ENCODE measurements at places on chromosomes 5 and 9. TPM values are rescaled to one million over a fixed set of nuclear protein-coding genes. Genes with fewer than 3 reads are reported as not detected.

Gene EGR1
- 97.0 TPM for total RNA-seq

- no peak for DNase-seq
- H3K27me3 ChIP-seq = peaks cover 73% of the 10 kb centered on the region
- H3K27ac ChIP-seq = no peak overlapping the region
- H3K4me1 ChIP-seq = peaks cover 8% of the 10 kb centered on the region
- no peaks in the 10 kb centered on the region for H3K36me3 ChIP-seq
Measured at GRCh38 chr5:133757396-133757945, 145.1 kb upstream of the FSTL4 start.

GRCh38 chr5:39340506-39340905 is 23.8 kb downstream of the C9 start:
- H3K36me3 ChIP-seq = no peaks in the 10 kb centered on the region
- no peak overlapping the region for H3K27ac ChIP-seq
- DNase-seq = no peak
- no peak overlapping the region for H3K4me3 ChIP-seq
- peaks cover 13% of the 10 kb centered on the region for H3K4me1 ChIP-seq

DNA sequence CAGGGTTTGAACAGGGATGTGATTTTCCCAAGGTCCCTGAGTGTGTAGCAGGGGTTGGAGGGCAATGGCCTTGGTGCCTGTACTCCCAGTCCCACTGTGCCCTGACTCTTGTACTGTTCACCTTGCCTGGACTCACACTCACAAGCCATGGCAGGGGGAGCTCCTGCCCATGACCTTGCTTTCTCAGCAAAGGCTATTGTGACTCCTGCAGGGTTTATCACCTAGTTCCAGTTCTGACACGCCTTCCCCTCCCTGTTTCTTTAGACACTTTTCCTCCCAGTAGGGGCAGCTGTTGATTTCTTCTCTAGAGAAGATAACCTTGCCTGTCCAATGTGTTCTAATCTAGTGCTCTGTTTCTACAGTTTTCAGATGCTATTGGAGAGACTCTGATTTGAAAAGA is 139.5 kb downstream of the FSTL4 start:
- H3K27ac ChIP-seq = no peak overlapping the region
- peaks cover 90% of the 10 kb centered on the region for H3K27me3 ChIP-seq
- DNase-seq = no peak
- no peak overlapping the region for H3K4me3 ChIP-seq
- no peaks in the 10 kb centered on the region for H3K36me3 ChIP-seq

DNA sequence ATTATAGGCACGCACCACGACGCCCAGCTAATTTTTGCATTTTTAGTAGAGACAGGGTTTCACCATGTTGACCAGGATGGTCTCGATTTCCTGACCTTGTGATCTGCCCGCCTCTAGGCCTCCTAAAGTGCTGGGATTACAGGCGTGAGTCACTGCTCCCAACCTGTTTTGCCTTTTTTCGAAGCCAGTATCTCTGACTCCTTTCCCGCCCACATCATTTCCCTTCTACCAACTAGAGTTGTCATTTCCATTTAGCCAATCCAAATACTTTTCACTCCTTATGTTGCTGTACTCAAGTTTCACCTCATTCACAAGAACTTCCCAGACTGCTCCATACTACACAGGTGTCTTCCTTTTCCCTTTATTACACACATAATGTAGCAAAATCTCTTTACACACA is 502.6 kb upstream of the CDH6 start:
- H3K36me3 ChIP-seq = no peaks in the 10 kb centered on the region
- no peak overlapping the region for H3K4me3 ChIP-seq
- DNase-seq = no peak
- H3K4me1 ChIP-seq = no peaks in the 10 kb centered on the region
- H3K27ac ChIP-seq = no peak overlapping the region

- no peak overlapping the region for H3K4me3 ChIP-seq
- no peaks in the 10 kb centered on the region for H3K27me3 ChIP-seq
- H3K27ac ChIP-seq = no peak overlapping the region
Measured at GRCh38 chr5:29099585-29099984, 2061.2 kb upstream of the CDH9 start.

GRCh38 chr5:171984748-171985419 is 21.6 kb downstream of the FBXW11 start:
- H3K27ac ChIP-seq = no peak overlapping the region
- peaks cover 39% of the 10 kb centered on the region for H3K4me1 ChIP-seq
- H3K27me3 ChIP-seq = no peaks in the 10 kb centered on the region
- no peak for DNase-seq
- H3K4me3 ChIP-seq = no peak overlapping the region

- H3K4me1 ChIP-seq = peaks cover 7% of the 10 kb centered on the region
- peaks cover 14% of the 10 kb centered on the region for H3K27me3 ChIP-seq
- H3K27ac ChIP-seq = no peak overlapping the region
- peaks cover 10% of the 10 kb centered on the region for H3K36me3 ChIP-seq
Measured at GRCh38 chr9:130681769-130682420, 11.7 kb upstream of the EXOSC2 start.

DNA sequence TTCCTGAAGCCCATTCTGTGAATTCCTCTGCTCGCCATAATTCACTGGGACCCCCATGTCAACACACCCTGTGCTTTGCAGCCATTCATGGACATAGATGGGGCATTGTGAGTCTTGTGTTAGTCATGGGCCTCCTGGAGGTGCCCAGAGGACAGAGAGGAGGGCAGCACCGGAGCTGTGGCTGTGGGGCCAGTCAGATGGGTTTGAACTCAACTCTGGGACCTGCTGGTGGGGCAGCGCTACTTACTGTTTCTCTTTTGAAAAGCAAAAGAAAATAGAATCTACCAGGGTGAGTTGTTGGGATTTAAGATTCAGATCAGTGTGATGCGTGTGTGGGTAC is 11.3 kb upstream of the EXOC3 start:
- H3K36me3 ChIP-seq = no peaks in the 10 kb centered on the region
- peaks cover 4% of the 10 kb centered on the region for H3K27me3 ChIP-seq
- peaks cover 12% of the 10 kb centered on the region for H3K4me1 ChIP-seq
- no peak overlapping the region for H3K27ac ChIP-seq
- H3K4me3 ChIP-seq = no peak overlapping the region
- DNase-seq = no peak

DNA sequence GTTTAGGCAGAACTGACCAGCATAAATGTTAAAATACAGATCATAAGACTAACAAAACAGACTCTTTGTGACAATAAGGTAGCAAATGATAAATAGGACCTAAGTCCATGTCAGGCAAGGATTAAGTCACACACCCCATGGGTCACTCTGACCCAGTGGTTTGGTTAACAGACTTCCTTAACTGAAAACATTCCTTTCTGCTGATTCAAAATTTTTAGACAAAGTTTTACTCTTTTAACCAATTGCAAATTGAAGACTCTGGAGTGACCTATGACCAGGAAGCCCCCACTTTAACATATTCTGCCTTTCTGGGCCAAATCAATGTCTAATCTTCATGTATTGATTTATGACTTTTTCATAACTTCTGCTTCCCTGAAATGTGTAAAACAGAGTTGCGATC is 4.9 kb upstream of the NXNL2 start:
- no peak overlapping the region for H3K4me3 ChIP-seq
- no peak overlapping the region for H3K27ac ChIP-seq
- H3K27me3 ChIP-seq = no peaks in the 10 kb centered on the region

Gene SNCAIP
- not detected for total RNA-seq

GRCh38 chr9:12185856-12186255 is 507.3 kb upstream of the TYRP1 start:
- H3K4me1 ChIP-seq = no peaks in the 10 kb centered on the region
- no peak overlapping the region for H3K4me3 ChIP-seq
- H3K36me3 ChIP-seq = no peaks in the 10 kb centered on the region
- DNase-seq = no peak

GRCh38 chr5:179731791-179732411 is 721 bp upstream of the MAML1 start:
- no peaks in the 10 kb centered on the region for H3K27me3 ChIP-seq
- peak; percentile 40 for DNase-seq
- H3K4me1 ChIP-seq = peaks cover 40% of the 10 kb centered on the region
- H3K4me3 ChIP-seq = peak overlapping the region; percentile 87
- peak overlapping the region; percentile 89 for H3K27ac ChIP-seq
- peaks cover 75% of the 10 kb centered on the region for H3K36me3 ChIP-seq

DNA sequence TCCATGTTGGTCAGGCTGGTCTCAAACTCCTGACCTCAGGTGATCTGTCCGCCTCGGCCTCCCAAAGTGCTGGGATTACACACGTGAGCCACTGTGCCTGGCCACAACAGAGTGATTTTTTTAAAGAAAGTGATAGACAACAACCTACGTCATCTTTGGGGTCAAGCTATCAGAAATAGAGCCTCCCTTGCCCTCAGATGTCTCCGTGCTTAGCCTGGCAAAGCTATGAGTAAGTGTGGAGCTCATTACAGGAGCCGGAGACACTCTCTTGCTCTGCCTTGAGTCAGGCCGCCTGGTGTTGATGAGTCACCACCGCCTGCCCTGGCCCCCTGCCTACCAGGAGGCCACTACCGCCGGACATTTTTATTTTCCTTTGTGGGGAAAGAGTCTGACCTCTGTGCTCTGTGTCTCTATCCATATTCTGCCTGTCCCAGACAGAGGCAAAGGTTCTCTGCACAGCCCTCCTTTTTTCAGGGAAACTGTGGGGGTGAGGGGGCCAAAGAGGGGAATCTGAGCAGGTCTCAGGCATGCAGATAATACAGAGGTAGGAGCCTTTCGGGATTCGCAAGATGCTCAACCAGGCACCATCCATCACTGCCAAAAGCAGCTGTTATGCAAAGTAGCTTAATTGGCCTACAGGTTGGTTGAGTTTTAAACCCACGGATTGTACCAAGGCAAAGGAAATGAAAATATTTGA is 123.7 kb upstream of the CPEB4 start:
- H3K4me1 ChIP-seq = peaks cover 51% of the 10 kb centered on the region
- DNase-seq = peak; percentile 92
- H3K36me3 ChIP-seq = peaks cover 28% of the 10 kb centered on the region
- H3K27me3 ChIP-seq = no peaks in the 10 kb centered on the region
- H3K4me3 ChIP-seq = peak overlapping the region; percentile 27

GRCh38 chr5:105812304-105812703 is 1858.4 kb downstream of the EFNA5 start:
- no peak overlapping the region for H3K4me3 ChIP-seq
- no peaks in the 10 kb centered on the region for H3K4me1 ChIP-seq
- no peaks in the 10 kb centered on the region for H3K36me3 ChIP-seq
- no peak overlapping the region for H3K27ac ChIP-seq

DNA sequence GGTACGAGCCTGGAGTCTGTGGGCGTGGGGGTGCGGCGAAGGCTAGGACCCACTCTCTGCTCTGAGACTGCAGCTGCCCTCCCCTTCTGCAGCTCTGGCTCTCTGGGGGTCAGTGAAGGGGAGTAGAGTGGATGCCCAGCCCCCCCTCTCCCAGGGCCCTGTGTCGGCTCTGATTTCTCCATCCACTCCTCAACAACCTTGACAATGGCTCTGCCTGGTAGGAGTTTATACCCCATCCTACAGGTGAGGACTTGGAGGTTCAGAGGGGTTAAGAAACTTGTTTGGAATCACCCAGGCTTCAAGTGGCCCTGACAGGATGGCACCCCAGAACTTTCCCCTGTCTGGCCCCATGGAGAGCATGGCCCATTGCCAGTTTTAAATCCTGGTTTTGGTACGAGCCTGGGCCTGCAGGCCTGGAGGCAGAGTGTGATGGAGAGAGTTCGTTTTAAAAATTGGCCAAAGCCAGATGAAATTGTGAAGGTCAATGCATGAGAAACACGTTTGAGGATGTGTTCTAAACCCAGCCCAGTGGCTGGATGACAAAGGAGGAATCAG is 22.3 kb downstream of the NCS1 start:
- H3K4me1 ChIP-seq = no peaks in the 10 kb centered on the region
- H3K27me3 ChIP-seq = no peaks in the 10 kb centered on the region
- H3K27ac ChIP-seq = no peak overlapping the region
- H3K36me3 ChIP-seq = no peaks in the 10 kb centered on the region
- H3K4me3 ChIP-seq = no peak overlapping the region

GRCh38 chr9:98146101-98146991 is 27.3 kb upstream of the TRIM14 start:
- DNase-seq = peak; percentile 91
- no peaks in the 10 kb centered on the region for H3K27me3 ChIP-seq
- peak overlapping the region; percentile 94 for H3K27ac ChIP-seq
- peak overlapping the region; percentile 34 for H3K4me3 ChIP-seq
- H3K4me1 ChIP-seq = peaks cover 67% of the 10 kb centered on the region

Gene FREM1
- not detected for total RNA-seq

GRCh38 chr9:136671646-136672430 is 9.1 kb downstream of the EGFL7 start:
- H3K27me3 ChIP-seq = peaks cover 30% of the 10 kb centered on the region
- no peaks in the 10 kb centered on the region for H3K4me1 ChIP-seq
- peak; percentile 59 for DNase-seq
- no peak overlapping the region for H3K27ac ChIP-seq
- H3K36me3 ChIP-seq = peaks cover 18% of the 10 kb centered on the region
- H3K4me3 ChIP-seq = no peak overlapping the region

Gene NIPSNAP3A
- total RNA-seq = 8.0 TPM

- H3K4me1 ChIP-seq = peaks cover 44% of the 10 kb centered on the region
- H3K4me3 ChIP-seq = no peak overlapping the region
- H3K27me3 ChIP-seq = no peaks in the 10 kb centered on the region
- no peak overlapping the region for H3K27ac ChIP-seq
Measured at GRCh38 chr5:172441262-172441751, 13.0 kb downstream of the SH3PXD2B start.

Gene OR1Q1
- total RNA-seq = not detected

Gene PKD2L2
- not detected for total RNA-seq

DNA sequence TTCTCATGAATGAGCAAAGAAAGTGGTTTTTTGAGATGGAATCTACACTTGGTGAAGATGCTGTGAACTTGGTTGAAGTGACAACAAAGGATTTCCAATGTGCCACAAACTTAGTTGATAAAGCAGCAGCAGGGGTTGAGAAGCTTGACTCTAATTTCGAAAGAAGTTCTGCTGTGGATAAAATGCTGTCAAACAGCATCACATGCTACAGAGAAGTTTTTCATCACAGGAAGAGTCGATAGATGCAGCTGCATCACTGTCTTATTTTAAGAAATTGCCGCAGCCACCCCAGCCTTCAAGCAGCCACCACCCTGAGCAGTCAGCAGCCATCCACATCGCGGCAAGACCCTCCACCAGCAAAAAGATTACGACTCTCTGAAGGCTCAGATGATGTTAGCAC is 78.6 kb downstream of the TRIO start:
- DNase-seq = no peak
- peaks cover 66% of the 10 kb centered on the region for H3K4me1 ChIP-seq
- H3K27me3 ChIP-seq = no peaks in the 10 kb centered on the region
- peaks cover 14% of the 10 kb centered on the region for H3K36me3 ChIP-seq

DNA sequence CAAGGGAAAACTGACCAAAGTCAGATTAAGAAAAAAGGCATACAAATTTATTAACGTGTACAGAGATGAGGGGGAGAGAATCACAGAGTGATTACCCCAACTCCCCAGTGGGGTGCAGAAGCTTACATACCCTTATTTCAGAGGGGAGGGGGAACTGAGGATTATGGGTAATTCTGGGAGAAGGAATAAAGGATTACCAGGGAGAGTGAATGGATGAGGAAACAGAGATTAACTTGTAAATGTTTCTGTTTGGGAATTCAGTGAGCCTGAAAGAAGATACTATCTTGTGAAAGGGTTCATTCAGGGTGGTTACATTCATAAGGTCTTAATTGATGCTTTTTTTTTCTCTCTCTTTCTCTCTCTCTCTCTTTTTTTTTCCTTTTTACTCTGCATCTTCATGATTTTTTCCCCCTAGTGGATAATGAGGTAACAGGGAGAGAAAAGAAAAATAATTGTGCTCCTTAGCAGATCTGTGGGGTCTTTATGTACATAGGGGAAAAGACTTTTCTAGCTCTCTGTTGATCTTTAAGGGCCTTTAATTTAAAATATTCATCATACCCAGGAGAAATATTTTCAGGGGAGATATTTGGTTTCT is 49.4 kb downstream of the TARS1 start:
- H3K36me3 ChIP-seq = no peaks in the 10 kb centered on the region
- no peak overlapping the region for H3K27ac ChIP-seq
- H3K4me1 ChIP-seq = no peaks in the 10 kb centered on the region
- H3K4me3 ChIP-seq = no peak overlapping the region
- DNase-seq = no peak
